ENCODE measurements at places on chromosomes 7 and 10.

GRCh38 chr7:134327896-134328295 is 11.2 kb upstream of the SLC35B4 start:
- DNase-seq, result peak; percentile 90

DNA sequence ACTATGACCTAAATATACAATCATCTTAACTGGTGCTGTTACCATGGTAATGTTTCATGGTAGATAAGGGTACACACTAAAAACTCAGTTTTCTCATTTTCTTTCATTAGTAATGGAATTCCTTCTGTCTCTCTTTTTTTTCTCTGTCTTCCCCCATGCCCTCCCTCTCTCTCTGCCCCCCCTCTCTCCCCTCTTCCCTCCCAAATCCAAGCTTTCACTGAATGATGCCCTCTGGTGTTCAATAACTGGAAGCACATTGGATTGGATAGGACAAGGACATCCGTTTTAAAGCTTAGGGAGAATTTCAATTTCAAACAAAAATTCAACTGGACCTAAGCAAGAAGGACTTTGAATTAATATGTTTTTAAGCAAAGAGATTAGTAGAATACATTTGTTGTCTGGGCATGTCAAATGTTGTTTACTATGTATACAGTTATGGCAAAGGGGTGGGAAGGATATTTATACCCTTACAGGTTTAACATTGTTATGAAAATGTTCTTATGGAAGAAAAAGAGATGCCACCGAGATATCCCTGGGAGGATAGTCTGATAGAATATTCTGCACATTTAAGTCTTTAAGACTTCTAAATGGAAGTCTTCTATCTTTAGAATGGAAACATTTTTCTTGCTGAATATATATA is 6.1 kb downstream of the CHRM2 start:
- DNase-seq, result peak; percentile 67

DNA sequence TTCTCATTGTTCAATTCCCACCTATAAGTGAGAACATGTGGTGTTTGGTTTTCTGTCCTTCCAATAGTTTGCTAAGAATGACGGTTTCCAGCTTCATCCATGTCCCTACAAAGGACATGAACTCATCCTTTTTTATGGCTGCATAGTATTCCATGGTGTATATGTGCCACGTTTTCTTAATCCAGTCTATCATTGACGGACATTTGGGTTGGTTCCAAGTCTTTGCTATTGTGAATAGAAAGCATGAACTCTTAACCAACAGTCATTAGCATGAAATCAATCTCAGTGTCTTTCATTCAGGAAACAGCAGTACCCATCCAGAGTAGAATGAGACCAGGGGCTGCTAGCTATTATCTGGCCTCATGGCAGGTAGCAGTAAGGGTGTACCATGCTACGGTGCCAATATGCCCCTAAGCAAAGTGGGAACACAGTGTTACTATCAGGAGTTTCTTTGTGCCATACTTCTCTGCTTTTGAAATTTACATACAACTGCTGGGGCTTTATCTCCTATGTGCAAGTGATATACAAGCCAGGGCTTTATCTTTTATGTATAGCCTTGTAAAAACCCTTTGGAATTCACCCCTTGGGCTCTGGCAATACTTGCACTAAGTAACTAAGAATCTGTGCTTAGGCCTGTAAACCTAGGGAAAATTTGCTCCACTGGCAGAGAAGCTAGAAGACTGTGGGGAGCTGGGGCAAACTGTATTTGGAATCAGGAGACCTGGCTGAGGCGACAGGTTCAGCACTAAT is 5.4 kb downstream of the PON2 start:
- no peak for DNase-seq

DNA sequence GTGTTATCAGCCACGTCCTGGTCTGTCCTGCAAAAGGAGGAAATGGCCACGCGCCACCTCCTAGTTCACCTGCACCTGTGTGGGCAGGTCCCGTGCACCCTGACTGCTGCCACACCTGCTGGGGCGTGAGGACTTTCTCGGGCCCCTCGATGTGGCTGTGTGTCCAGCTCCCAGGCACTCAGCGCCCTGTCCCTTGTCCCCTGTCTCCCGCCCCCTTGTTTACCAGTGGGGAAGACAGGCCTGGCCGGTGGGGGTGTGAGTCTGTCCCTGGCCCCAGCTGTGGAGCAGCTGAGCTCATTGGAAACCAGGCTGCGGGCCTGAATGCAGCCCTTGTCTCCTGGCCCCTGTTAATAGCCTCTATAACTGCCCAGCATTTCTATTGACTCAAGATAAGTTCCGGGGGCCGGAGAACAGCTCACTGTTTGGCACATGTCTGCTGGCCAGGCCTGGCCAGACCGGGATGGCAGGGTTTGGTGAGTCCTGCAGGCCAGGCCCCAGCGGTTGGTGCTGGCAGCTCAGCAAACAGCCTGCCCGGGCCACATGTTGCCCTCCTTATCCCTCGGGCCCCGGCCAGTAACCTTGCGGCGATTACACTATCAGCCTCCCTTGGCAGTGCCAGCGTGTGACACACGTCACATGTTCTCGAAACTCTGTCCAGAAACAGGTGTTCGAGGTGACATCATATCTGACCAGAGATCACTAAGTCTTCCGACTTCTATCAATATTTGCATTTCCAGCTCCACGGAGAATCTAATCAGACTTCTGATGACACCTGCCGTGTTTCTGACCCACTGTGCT is 52.1 kb downstream of the FOXL3 start:
- no peak for DNase-seq

DNA sequence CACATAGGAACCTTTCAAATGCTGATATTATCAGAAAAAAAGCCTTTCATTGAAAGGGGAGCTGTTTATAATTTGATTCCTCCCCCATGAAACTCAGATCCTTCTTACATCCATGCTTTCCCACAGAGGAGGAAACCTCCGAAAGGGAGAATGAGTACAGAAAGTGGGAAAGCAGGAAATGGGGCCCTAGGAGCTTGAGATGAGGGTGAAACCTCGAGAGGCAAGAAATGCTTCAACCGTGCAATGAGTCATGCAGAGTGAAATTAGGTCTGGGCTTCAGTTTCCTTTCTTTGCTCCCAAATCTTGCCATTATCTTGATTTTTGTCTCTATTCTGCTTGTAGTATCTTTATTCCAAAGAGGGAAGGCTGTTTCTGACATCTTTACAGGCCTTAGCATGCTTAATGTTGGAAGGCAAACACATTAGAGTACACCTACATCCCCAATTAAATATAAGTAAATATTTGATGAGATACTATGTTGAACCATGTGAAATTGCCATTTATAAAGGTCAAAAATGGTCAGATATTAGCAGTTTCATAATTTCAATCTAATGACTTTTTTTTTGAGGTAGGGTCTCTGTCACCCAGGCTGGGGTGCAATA is 79.1 kb downstream of the NAMPT start:
- no peak for DNase-seq

- DNase-seq, result peak; percentile 86
Measured at GRCh38 chr7:45136106-45137060, 21.2 kb upstream of the RAMP3 start.

DNA sequence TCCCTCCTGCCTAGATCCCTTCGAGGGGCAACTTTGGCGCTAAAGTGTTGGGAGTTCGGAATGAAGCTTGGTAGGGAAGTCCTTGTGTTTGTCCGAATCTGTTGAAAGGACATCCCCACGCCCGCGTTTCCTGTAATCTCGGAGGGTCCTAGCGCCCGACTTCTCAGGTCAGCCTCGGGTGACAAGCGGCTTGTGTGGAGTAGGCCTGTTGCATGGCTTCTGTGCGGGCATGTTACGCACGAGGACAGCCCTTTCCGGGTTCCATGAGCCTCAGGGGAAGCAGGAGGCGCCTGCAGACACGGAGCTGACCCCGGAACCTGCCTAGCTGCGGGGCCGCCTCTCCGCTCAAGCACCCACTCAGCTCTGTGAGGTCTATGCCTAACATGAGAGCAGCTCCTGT is 28.4 kb upstream of the AP5Z1 start:
- DNase-seq, result no peak

DNA sequence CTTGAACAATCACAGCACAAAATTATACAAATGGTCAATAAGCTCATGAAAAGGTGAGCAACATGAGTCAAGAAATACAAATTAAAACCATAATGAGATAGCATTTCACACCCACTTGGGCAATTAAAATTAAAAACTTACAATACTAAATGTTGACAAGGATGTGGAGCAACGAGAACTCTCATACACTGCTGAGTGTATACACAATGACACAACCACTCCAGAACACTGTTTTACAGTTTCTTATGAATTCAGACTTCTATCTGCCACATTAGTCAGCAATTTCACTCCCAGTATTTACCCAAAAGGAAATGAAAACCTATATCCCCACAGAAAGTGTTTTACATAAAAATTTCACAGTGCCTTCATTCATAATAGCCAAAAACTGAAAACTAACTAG is 31.1 kb downstream of the GDI2 start:
- DNase-seq, result no peak

DNA sequence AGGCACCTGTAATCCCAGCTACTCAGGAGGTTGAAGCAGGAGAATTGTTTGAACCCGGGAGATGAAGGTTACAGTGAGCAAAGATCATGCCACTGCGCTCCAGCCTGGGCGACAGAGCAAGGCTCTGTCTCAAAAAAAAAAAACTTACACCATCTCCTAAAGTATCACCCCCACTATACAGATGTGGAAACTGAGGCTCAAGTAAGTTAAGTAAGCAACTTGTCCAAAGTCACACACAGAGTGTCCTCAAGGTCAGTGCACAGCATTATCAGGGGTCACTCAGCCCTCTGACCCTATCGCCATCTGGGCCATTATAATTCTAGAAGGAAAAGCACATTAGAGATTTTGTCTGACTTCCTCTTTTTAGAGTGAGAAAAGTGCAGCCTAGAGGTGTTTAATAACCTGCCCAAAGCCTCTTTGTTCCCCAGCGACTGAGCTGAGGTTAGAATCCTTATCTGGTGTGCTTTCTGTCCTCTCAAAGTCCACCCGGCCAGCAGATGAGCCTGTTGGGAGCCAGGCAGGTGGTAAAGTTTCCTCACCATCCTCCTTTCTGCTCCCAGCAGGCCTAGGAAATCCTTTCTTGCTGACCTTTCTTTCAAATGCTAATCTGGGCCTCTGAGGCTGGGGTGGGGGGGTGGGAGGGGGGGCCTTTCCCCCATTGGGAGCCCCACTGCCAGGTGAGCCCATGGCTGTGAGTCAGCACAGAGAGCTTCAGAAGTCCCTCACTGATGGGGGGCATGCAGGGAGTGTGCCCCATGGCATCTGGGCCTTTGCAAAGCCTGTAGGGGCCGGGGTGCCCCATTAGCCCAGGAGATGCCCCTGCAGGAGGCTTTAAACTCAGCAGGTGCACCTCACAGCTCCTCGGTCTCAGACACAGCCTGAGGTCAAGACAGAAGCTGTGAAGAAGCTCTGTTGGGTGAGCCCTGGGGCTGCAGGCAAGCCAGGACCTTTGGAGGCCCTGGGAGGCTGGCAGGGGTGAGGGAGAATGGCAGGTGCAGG is 12.0 kb upstream of the KCNMA1 start:
- DNase-seq, result no peak

DNA sequence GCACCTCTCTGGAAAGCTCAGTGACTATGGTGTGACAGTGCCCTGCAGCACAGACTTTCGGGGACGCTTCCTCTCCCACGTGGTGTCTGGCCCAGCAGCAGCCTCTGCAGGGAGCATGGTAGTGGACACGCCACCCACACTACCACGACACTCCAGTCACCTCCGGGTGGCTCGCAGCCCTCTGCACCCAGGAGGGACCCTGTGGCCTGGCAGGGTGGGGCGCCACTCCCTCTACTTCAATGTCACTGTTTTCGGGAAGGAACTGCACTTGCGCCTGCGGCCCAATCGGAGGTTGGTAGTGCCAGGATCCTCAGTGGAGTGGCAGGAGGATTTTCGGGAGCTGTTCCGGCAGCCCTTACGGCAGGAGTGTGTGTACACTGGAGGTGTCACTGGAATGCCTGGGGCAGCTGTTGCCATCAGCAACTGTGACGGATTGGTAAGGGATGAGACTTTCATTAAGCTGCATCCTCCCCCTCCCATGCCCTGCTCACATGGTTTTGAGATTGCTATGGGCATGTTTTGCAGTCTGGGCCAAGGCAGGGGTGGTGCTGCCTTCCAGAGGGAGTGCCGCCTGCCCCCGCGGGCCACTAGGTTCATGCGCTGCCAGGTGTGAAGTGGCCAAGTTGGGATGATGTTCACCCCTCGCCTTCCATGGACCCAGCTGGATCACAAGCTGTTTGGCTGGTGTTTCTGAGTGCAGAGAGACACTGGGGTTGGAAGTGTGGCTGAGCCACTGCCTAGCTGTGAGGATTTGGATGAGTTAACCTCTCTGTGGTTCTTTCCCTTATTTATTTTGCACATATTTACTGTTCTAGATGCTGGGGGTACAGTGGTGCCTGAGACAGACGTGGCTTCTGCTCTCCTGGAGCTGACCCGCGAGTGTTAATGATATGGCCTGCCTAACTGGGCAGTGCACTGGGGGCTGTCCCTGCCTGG is 2.5 kb downstream of the ADAMTS14 start:
- DNase-seq, result peak; percentile 67

- DNase-seq, result no peak
Measured at GRCh38 chr7:23514755-23515154, 17.0 kb downstream of the TRA2A start.

All from NCI-H82 (cell line).